Liver (tissue), 10 donors: ENCODE measurements at places on chromosomes 13 and 19.

GRCh38 chr13:41660411-41660810 is 203.1 kb downstream of the RGCC start:
- DNase-seq: no peak

- DNase-seq: no peak
These were observed 8.9 kb downstream of the ATG4D start for GRCh38 chr19:10552510-10553053.

DNA sequence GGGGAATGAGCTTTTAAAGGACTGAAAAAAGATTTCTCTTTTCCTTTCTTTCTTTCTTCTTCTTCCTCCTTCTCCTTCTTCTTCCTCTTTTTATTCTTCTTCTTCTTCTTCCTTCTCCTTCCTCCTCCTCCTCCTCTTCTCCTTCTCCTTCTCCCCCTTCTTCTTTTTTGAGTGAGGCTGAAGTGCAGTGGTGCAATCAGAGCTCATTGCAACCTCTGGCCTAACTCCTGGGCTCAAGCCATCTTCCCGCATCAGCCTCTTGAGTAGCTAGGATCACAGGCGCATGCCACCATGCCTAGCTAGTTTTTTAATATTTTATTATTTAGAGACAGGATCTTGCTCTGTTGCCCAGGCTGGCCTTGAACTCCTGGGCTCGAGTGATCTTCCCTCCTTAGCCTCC is 120.9 kb upstream of the KL start:
- DNase-seq: no peak

DNA sequence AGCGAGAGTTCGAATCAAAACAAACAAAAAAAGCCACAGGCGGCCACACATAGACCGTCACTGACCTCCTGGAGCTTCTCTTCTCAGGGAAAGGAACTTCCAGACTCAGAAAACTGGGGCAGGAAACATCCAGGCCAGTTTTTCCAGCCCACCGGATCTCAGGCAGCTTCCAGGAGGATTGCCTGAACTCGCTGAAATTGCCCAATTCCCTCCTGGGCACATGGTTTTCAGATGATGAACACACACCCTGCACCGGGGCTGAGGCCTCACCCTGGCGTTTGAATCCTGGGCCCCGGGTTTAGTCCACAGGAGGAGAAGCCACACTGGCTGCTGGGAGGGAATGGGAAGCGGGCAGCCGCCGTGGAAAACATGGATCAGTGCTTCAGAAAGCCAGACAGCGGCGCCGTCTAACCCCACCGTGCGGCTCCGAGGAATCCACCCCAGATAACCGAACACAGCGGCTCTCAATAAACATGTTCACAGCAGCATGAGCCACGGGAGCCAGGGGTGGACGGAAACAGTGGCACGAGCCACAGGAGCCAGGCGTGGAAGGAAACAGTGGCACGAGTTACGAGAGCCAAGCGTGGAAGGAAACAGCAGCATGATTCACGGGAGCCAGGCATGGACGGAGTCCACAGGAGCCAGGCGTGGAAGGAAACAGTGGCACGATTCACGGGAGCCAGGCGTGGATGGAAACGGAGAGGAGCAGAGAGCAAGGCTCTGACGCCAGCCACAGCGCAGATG is 18.2 kb upstream of the PTBP1 start:
- DNase-seq: no peak

DNA sequence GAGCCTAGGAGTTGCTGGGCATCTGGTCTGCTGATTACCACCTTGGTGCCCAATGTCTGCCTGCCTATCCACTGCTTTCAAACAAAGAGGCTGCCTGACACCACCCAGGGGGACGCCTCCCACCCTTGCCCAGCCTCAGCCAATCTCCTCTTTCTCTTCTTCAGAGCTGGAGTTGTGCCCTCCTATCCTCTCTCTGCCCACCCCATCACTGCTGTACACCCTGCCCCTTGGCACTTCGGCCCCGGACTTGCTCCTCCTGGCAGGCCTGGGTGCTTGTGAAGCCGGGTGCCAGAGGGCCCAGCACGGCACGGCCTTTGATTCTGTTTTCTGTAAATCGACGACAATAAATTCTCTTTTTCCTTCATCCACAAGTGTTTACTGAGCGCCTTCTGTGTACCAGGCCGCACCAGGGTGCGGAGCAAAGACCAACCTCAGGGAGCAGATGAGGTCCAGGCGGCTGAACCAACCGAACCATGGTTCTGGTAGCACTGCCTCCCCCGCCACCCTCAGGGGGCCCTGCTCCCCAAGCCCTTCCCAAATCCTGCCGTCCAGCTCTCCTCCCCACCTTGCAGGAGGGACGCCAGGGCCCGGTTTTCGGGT is 5.0 kb downstream of the RNF225 start:
- no peak for DNase-seq
